ENCODE measurements at places on chromosomes 7 and 10.

- DNase-seq = no peak
Observed at GRCh38 chr7:103690242-103690974, 244.4 kb upstream of the SLC26A5 start.

- DNase-seq = no peak
Observed at GRCh38 chr7:130966246-130967009, 232.4 kb upstream of the KLF14 start.

GRCh38 chr10:42556931-42557330 lies 81.4 kb downstream of the ZNF33B start:
- no peak for DNase-seq

DNA sequence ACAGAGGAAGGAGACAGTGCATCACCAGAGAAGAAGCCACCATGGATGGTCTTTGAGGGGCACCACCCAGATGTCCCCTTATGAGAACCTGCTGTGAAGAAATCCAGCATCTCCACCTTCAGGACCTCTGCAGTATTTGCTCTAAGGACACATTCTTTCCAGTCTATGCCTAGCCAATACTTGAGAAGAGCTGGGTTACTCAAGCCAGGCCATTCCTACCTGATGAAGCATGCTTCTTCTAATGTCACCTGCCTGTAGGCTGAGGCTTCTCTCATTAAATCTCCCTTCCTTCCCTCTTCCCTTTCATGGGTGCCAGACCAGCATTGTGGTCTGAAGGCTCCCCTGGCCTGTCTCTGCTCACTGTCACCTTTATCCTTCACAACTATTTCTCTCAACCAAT lies 654.5 kb upstream of the AUTS2 start:
- DNase-seq = no peak

GRCh38 chr7:21538936-21539495 lies 3.8 kb upstream of the DNAH11 start:
- DNase-seq = no peak

- DNase-seq = no peak
Observed at GRCh38 chr10:22803261-22803885, 89.0 kb upstream of the PIP4K2A start.

Data from activated T-helper 1 cell treated with anti-CD3 and anti-CD28 coated beads, Interleukin-2, amount 50 U/mL, for 16 hours (primary cell).